Ecto neural progenitor cell (in vitro differentiated cells): ENCODE measurements at places on chromosomes 6 and 20.

- DNase-seq: no peak
Measured at GRCh38 chr20:58137236-58137635, 91.2 kb downstream of the ANKRD60 start.

- DNase-seq: peak; percentile 63
Measured at GRCh38 chr6:7726416-7727085, 652 bp downstream of the BMP6 start.

GRCh38 chr6:11810039-11810541 lies 31.5 kb upstream of the ADTRP start:
- DNase-seq: no peak

DNA sequence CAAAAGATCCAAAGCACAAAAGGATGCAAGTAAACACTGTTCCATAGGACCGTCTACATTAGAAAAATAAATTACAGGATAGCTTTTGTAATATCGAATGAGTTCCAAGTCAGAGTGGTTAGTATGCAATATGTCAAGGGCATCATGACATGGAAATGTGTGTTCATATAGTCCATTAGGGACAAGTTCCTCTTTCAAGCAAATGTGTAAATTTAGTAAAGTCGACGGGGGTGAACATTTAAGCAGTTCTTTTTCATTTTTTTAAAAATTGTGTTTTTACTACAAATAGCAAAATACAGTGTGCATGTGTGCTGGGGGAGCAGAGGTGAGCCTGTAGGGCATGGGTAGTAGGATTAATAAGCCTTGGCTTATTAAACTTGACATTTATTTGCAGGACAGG lies 359.0 kb downstream of the ESR1 start:
- DNase-seq: no peak
